ENCODE measurements at places on chromosomes 7 and 10.

DNA sequence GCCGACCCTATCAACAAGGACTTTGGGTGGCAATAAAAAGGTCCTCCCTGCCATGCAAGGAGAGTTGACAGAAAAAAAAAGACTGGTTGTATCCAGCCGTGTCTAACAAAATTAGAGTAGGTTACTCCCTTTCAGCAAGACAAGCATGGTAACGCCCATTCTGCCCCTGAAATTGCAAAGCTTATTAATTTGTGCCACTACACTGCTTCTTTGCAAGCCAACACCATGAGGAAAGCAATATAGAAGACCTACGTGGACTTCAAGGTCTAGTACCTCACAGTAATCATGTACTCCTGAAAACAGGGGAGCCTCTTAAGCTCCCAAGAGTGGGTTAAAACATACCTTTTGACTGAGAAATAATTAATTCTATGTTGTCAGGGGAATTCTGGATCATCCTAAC is 90.3 kb downstream of the FRMPD2 start:
- no peak for DNase-seq

DNA sequence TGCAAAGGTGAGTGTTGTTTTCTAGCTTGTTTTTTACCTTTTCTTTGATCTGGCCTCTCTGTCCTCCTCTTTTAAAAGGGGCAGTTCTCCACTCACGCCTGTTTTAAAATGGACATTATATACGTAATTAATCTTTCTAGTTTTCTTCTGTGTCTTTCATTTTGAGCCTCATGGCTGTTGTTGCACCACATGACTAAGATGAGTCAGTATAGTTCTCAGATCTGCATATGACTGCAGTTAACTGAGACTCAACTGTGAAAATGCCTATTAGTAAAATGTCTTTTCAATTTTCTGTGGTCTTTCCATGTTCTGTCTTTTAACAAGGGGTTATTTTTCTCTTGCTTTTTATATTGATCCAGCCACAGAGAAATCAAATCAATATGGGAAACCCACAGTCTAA is 296.1 kb downstream of the CDK14 start:
- DNase-seq, result no peak

GRCh38 chr7:6209340-6209739 is 63.1 kb downstream of the CYTH3 start:
- DNase-seq, result no peak

GRCh38 chr10:106788982-106789381 is 375.5 kb downstream of the SORCS1 start:
- no peak for DNase-seq

- no peak for DNase-seq
These were observed 579.4 kb downstream of the SDK1 start for GRCh38 chr7:3880228-3880987.

- no peak for DNase-seq
These were observed 66.0 kb downstream of the GRK5 start for GRCh38 chr10:119273413-119273812.

DNA sequence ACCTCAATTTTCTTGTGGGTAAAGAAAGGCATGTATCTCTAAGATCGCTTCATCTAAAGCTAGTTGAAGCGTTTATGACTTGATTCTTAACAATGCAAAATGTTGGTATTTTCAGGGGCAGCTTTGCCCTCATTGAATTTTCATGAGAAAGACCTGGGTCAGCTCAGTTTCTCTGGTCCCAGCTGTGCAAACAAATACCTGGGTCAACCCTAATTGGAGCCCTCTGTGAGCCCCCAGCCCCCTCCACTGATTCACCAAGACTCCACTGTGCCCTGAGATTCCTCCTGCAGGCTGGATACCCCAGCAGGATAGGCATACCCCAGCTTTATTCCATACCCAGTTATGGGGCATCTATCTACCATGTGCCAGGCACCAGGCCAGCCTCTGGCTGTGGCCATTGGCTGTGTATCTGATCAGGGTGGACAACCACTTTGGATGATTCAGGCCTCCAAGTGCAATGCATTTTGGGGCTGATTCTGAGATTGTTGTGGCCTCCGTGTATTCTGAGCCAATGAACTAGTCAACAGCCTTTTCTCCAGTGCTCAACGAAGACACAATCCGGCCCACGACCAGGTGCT is 201.9 kb downstream of the MYOF start:
- no peak for DNase-seq

DNA sequence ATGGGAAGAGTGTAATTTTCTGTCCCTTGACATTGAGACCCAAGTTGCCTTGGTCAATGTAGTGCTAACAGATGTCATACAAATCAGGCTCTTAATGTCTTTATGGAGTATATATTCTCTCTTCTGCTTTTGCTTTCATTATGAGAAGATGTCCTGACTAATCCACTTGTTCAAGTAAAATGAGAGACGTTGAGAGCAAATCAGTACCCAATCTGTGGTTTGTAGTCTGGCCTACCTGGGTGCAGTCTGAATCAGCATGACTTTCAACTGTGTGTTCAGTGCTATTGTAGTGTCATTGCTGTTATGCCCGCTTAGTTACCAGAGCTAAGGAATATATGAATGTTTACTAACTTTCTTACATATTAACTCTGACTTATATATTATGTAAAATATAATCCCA is 612.4 kb downstream of the ANKRD7 start:
- peak; percentile 10 for DNase-seq

GRCh38 chr10:47133871-47134570 is 166.0 kb upstream of the GDF10 start:
- DNase-seq, result no peak
